ENCODE measurements at places on chromosomes 12 and 14.

DNA sequence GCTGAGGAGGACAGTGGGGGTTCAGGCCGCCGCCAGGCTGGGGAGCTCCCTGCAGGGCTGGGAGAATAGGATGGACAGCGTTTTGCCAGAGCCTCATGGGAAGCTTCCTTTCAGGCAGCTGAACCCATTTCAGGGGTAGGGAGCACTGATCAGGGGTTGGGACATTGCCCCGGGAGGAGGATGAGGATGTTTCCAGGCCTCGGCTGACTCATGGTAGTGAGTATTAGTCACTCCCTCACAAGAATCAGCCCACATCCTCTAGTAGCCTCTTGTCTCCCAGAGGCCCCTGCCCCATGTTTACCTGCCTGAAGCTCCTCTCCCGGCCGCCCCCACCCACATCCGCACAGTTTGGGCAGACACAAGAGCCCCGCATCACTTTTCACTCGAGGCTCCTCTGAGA is 89.8 kb downstream of the ZFP36L1 start:
- H3K4me3 ChIP-seq: no peak overlapping the region
- DNase-seq: peak; percentile 89
- no peaks in the 10 kb centered on the region for H3K27me3 ChIP-seq
- no peaks in the 10 kb centered on the region for H3K36me3 ChIP-seq
- H3K27ac ChIP-seq: peak overlapping the region; percentile 76
- peaks cover 48% of the 10 kb centered on the region for H3K4me1 ChIP-seq

DNA sequence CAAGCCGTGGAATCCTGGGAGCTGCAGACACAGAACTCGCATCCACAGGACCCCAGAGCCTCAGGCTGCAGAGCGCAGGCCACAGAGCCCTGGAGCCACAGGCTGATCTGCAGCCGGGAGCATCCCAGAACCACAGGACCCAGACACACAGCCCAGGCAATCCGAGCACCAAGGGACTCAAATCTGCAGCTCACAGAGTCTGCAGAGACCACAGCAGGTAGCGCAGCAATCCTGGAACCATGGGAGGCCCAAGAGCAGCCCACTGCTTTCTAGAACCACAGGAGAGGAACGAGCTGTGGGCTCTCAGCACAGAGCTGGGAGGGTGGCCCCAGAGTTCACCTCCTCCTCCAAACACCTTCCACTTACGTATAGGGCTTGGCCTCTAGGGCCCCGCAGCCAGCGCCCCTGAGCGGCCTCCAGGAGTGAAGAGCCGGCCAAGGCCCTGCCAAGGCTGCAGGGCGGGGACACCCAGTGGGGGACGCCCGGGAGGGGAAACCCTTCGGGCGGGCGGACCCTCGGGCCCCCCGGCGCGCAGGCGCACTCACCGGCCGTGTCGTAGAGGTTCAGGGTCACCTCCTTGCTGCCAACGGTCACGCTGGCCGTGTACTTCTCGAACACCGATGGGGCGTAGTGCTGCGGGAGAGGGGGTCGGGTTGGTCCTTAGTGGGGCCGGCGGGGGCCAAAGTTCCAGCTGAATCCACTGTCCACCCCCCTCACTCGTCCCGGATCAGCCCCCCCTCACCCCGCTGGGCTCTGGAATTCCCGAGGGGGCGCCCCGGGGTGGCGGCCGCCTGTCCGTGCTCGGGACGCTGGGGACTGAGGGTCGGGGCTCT is 665 bp downstream of the RHOF start:
- H3K27ac ChIP-seq: no peak overlapping the region
- H3K4me1 ChIP-seq: peaks cover 30% of the 10 kb centered on the region
- no peaks in the 10 kb centered on the region for H3K27me3 ChIP-seq
- peak overlapping the region; percentile 39 for H3K4me3 ChIP-seq
- DNase-seq: no peak

- H3K36me3 ChIP-seq: no peaks in the 10 kb centered on the region
- H3K4me1 ChIP-seq: no peaks in the 10 kb centered on the region
- no peaks in the 10 kb centered on the region for H3K27me3 ChIP-seq
- no peak overlapping the region for H3K4me3 ChIP-seq
- no peak for DNase-seq
These were observed 497.1 kb downstream of the RPS29 start for GRCh38 chr14:49089107-49089506.

GRCh38 chr12:130026608-130027176 is 122.9 kb upstream of the TMEM132D start:
- H3K36me3 ChIP-seq: no peaks in the 10 kb centered on the region
- H3K27ac ChIP-seq: no peak overlapping the region
- no peaks in the 10 kb centered on the region for H3K4me1 ChIP-seq
- H3K4me3 ChIP-seq: no peak overlapping the region
- no peaks in the 10 kb centered on the region for H3K27me3 ChIP-seq
- no peak for DNase-seq

- H3K4me3 ChIP-seq: peak overlapping the region; percentile 73
- H3K36me3 ChIP-seq: no peaks in the 10 kb centered on the region
- no peak for DNase-seq
- peaks cover 37% of the 10 kb centered on the region for H3K4me1 ChIP-seq
- H3K27ac ChIP-seq: peak overlapping the region; percentile 90
These were observed 619 bp downstream of the ERC1 start for GRCh38 chr12:991350-992333.

DNA sequence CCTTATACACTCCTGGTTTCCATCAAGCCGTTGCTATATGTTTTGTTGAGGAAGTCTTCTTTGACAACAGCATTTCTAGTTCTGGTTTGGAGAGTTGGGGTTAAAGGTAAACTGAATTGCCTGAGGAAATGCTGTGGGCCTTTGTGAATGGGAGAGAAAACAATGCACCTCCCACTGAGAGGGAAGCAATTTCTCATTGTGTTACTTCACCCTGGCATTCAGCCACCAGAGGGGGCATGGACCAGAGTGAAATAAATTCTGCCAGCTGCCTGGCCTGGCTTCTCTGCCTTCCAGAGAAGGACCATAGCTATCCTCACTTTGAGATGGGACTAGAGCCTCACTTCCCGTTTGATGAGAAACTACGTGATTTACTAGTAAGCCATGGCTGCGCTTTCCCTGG is 475.3 kb downstream of the EGLN3 start:
- no peak overlapping the region for H3K27ac ChIP-seq
- H3K36me3 ChIP-seq: no peaks in the 10 kb centered on the region
- no peaks in the 10 kb centered on the region for H3K27me3 ChIP-seq
- no peak for DNase-seq
- no peaks in the 10 kb centered on the region for H3K4me1 ChIP-seq

DNA sequence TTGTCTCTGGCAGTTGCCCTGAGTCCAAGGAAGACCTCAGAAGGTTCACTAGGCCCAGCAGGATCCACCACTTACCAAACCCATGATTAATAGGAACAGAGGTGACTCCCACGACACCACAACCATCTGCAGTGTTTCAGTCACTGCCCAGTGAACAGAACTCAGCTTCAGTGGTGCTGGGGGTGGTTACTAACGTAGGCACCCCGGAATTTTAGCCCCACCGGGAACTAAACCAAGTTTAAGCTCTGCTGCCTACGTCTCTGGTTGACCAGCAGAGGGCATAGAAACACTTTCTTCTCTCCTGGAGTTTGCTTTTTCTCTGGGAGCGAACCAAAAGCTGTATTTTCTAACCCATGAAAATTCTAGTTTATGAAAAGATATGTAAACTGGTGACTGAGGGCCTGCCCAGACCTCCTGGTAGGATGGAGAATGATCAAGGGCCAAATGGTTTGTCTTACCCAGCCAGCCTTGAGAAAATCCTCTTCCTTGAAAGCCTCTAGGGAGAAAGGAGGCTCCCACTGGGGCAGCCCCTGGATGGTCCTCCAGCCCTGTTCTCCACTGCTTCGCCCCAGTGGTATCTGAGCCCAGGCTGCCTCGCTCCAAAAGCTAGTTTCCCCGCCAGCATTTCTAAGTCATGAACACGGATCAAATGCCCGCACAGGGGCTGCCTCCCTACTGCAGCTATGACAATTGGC is 379.8 kb downstream of the DPF3 start:
- DNase-seq: no peak
- H3K36me3 ChIP-seq: no peaks in the 10 kb centered on the region
- H3K4me3 ChIP-seq: no peak overlapping the region
- H3K27ac ChIP-seq: no peak overlapping the region

GRCh38 chr14:54364555-54365415 is 32.0 kb upstream of the CDKN3 start:
- H3K4me1 ChIP-seq: peaks cover 13% of the 10 kb centered on the region
- no peaks in the 10 kb centered on the region for H3K36me3 ChIP-seq
- DNase-seq: no peak
- no peak overlapping the region for H3K27ac ChIP-seq
- no peaks in the 10 kb centered on the region for H3K27me3 ChIP-seq

DNA sequence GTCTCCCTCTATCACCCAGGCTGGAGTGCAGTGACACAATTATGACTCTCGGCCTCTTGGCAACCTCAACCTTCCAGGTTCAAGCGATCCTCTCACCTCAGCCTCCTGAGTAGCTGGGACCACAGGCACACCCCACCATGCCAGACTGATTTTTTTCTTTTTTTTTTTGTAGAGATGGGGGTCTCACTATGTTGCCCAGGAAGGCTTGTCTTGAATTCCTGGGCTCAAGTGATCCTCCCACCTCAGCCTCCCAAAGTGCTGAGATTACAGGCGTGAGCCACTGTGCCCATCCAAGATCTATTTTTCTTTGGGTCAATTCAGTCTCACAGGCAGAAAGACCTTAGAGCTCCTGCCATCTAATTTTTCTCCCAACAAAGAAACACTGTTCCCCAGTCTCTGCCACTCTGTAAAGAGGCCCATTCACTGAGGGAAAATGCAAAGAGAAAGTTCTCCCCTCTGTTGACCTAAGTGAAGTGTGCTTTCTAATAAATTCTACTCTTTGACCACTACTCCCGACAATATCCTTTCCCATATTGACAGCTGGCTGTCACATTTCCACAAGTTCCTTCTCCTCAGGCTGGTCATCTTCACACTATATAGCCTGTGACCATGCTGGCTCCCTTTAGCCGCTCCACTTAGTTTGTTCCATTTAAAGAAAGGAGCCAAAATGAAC is 23.3 kb downstream of the TMED8 start:
- no peak overlapping the region for H3K4me3 ChIP-seq
- no peaks in the 10 kb centered on the region for H3K4me1 ChIP-seq
- H3K27me3 ChIP-seq: no peaks in the 10 kb centered on the region
- H3K27ac ChIP-seq: no peak overlapping the region

DNA sequence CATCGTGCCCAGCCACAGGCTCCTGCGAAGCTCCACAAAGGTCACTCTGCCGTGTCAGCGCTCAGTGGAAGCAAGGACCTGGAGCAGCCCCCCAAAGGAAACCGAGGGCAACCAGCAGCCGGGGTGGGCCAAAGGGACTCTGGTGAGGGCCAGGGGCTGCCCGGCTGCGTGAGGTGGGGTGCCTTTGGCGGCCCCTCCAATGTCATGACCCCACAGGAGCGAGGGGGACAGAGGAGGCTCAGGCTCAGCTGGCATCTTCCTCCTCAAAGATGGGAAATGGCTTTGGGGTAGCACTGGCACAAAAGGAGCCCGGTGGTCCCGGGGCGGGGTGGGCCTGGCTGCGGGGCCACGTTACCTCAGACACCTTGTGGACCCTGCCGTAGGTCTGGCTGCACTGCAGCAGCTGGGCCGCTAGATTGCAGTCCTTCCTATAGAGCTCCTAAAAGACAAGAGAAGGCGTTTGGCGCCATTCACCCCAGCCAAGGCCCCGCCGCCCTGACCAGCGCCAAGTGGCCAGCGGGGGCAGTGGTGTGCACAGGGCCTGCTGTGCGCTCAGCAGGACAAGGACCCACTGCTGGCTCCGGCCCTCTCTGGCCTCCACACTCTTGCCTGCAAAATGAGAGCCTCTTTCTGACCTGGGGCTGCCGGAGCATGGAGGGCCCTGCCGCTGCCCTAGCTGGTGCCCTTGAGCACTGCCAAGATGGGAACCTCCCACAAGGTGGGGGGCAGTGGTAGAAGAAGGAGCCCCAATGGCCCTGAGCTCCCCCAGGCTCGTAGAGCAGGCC is 46.9 kb downstream of the BEGAIN start:
- no peaks in the 10 kb centered on the region for H3K4me1 ChIP-seq
- no peak overlapping the region for H3K4me3 ChIP-seq
- H3K27ac ChIP-seq: no peak overlapping the region
- DNase-seq: no peak

DNA sequence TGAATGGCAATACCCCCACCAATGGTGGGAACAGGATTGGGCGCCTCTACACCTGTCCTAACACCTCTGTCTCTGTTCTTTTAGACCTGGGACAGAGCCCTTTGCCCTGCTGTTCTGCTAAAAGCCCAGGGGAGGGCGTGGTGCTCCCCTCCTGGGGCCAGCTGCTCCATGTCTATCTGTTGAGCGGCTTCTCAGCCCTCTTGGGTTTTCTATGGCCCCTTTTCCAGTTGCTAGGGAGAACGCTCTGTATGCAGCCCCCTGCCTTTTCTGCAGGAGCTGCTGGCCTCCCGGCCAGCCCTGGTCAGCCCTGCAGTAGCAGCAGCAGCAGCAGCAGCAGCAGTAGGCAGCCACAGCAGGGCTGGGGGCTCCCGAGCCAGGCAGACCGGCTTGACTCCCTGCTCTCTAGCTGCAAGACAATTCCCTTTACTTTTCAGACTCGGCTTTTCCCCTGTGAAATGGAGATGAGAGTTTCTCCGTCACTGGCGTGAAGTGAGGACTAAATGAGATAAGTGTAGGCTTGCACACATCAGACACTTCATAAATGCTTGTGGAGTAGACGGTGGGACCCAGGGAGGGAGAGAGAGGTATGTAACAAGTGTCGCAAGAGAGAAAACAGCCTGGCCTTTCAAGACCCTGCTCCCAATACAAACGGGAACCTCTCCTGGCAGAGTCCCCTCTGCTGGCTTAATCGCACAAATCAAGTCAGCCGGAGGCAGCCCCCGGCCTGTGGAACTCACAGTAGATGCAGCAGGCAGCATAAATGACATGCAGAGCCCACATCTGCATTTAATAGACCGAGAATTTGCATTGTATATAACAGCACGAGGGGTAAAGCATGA is 1.0 kb downstream of the RTL1 start:
- no peaks in the 10 kb centered on the region for H3K36me3 ChIP-seq
- DNase-seq: no peak
- H3K27me3 ChIP-seq: peaks cover 15% of the 10 kb centered on the region

GRCh38 chr12:40552868-40553267 is 139.4 kb upstream of the CNTN1 start:
- H3K27ac ChIP-seq: no peak overlapping the region
- peak; percentile 7 for DNase-seq
- H3K4me1 ChIP-seq: no peaks in the 10 kb centered on the region

DNA sequence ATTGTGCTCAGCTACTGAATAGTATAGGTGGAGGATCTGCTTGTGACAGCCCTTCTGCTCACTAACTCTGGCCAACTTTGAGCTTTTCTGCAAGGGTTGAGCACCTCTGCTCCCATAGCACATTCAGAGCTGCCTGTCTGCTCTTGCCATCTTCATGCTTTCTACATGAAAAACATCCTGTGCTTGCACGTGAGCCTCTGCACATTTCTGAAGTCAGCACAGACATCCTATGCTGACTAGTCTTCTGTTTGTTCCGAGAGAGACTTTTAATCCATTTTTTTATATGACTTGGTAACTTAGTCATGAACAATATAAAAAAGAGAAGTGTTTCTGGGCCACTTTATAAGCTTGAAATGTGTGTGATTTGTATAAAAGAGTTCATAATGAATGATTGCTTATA is 969.3 kb downstream of the TMTC2 start:
- H3K36me3 ChIP-seq: no peaks in the 10 kb centered on the region
- DNase-seq: no peak
- H3K27me3 ChIP-seq: no peaks in the 10 kb centered on the region
- no peaks in the 10 kb centered on the region for H3K4me1 ChIP-seq
